ENCODE measurements at places on chromosomes 7 and 10.
A peak's percentile ranks its signal among the peaks of the same experiment; 100 is the strongest.

DNA sequence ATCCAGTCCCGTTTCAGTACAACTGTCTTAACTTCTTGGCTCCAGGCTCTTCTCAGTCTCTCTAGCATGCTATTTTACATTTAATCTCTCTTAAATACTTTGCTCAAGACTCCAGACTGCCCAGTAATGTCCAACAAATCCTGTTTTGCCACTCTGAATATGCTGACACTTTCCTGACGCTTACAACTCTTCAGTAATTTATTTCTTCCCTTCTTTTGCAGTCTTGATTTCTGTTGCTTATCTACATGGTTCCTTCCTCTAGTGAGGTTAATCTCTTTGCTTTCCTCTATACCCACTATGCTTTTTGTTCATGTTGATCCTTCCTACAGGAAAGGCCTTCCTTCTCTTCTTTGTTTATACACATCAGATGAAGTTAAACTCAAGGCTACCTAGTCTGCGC, 23.7 kb downstream of the UMAD1 start:
- DNase-seq, result no peak

GRCh38 chr7:38873433-38873832, 35.6 kb downstream of the VPS41 start:
- DNase-seq, result peak; percentile 12

- no peak for DNase-seq
Measured at GRCh38 chr10:7406712-7407333, 4.0 kb downstream of the SFMBT2 start.

GRCh38 chr10:28580825-28581224, 47.9 kb downstream of the WAC start:
- DNase-seq, result no peak

DNA sequence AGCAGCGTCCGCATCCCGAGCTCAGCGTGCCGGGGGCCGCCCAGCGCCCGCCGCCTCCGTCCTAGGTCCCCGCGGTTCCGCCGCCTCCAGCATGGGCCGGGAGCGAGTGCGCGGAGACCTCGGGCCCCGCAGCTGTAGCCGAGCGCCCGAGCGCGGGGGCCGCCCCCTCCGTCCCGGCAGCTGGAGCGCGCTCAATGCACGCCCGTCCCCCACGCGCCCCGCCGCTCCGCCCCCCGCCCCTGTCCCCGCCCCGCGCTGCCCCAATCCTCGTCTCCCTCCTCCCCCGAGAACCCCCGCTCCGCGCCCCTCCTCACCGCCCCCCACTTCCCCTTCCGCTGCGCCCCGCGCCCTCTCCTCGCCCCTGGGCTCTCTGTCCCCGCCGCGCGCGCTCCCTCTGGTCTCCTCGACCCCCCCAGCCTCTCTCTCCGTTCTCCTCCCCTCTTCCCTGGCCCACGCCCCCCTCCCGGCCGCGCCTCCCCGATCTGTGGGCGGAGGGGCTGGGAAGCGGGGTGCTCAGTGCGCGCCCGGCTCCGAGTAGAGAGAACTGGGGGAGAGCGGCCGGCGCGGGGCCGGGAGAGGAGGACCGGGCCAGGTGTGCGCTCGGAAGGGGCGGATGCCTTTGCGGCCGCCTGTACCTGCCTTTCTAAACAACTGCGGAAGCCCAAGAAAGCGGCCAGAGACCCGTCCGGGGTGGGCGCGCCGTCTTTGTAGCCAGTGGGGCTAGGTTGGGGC, at the start of gene VIPR2:
Gene VIPR2 (minus strand): TSS at position 110 of the 732 bp plus-strand sequence. CDS start 96 bp downstream, at position 14.
- DNase-seq, result no peak
